ENCODE measurements at places on chromosomes 5 and 9.

GRCh38 chr9:72871685-72872084 is 81.2 kb downstream of the ALDH1A1 start:
- H3K27ac ChIP-seq, result no peak overlapping the region
- no peak overlapping the region for H3K4me3 ChIP-seq
- H3K4me1 ChIP-seq, result no peaks in the 10 kb centered on the region
- H3K36me3 ChIP-seq, result no peaks in the 10 kb centered on the region

DNA sequence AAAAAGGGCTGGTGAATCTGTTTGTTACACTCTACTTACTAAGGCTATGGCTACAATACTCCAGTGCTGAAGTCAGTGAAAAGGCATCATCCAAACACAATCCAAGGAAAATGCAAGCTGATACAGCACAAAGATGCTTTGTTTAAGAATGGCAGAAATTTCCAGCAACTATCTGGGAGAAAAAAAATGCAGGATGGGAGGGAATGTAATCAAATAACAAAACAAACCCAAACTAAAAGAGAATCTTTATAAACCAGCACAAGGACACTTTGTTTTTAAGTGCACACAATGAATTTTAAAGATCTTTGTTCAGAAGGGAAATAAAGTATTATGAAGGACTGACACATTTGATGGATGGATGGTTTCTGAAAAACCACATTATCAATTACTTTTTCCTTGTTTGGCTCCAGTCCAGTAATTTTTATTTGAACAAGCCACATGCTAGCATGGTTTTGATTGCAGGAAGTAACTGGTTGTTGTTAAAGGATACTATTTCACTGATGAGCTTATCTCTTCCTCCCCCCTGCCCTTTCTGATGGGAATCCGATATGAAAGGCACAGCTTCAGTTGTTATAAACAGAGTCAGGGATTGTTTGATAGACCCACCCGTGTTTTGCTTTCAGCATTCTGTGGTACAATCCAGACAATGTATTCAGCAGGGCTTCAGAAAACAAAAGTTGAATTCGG is 12.1 kb upstream of the TLE4 start:
- H3K27ac ChIP-seq, result no peak overlapping the region
- H3K4me1 ChIP-seq, result no peaks in the 10 kb centered on the region
- no peaks in the 10 kb centered on the region for H3K27me3 ChIP-seq
- H3K4me3 ChIP-seq, result no peak overlapping the region

DNA sequence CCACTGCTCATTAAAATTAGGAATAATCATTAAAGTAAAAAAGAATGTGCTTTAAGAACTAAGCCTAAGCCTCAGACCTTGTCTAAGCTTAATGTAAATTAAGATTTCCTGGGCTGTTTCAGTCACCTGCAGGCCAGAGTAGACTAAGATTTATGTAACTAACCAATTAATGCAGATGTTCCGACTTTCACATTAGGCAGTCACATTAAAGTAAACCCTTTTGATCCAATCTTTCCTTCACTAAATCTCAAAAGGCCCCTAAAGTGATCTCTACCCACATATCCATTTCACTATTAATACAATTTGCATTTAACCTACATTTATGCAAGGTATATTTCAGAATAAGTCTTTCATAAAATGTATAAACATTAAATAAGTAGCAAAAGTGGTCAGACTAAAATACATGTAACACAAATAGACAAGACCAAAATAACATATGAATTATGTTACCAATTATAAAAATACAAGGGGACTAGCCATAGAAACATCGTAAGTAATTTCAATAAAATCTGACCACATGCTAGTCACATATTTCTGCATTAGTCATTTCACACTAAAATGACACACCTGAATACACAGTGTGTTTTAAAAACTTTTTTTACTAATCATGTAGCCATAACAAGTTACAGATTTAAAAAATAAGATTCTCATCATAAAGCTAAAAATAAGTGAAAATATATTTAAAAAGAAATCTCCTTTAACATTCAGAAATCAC is 7.7 kb downstream of the NR3C1 start:
- H3K4me1 ChIP-seq, result peaks cover 76% of the 10 kb centered on the region
- peaks cover 70% of the 10 kb centered on the region for H3K36me3 ChIP-seq
- no peaks in the 10 kb centered on the region for H3K27me3 ChIP-seq
- H3K27ac ChIP-seq, result peak overlapping the region; percentile 94
- peak overlapping the region; percentile 15 for H3K4me3 ChIP-seq
- DNase-seq, result no peak

GRCh38 chr5:134784241-134784920 is 25.8 kb downstream of the DDX46 start:
- no peaks in the 10 kb centered on the region for H3K4me1 ChIP-seq
- H3K27ac ChIP-seq, result no peak overlapping the region
- no peak overlapping the region for H3K4me3 ChIP-seq
- H3K27me3 ChIP-seq, result no peaks in the 10 kb centered on the region

DNA sequence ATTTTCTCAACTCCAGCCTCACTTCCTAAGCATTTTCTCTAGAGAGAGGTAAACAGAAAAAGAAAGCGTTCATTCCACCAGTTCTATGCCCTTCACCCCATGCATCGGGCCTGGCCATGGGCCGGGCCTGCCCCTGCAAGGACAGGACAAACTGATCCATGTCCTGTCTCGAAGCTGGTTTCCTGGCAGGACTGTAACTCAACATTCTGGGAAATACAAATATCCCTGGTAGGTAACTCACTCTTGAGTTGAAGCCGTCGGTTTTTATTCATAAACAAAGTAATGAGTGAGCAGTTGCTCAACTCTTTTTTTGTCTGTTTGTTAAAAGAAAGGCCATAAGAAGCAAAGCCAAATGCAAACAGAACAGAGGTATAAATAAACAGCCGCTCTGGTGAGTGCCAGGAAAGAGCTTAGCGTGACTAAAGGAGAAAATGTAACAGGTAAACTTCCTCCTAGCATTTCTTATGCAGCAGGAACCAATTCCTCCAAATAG is 64.4 kb upstream of the DNAH5 start:
- H3K27me3 ChIP-seq, result no peaks in the 10 kb centered on the region
- H3K36me3 ChIP-seq, result no peaks in the 10 kb centered on the region
- no peak for DNase-seq
- peaks cover 26% of the 10 kb centered on the region for H3K4me1 ChIP-seq
- H3K27ac ChIP-seq, result peak overlapping the region; percentile 33

DNA sequence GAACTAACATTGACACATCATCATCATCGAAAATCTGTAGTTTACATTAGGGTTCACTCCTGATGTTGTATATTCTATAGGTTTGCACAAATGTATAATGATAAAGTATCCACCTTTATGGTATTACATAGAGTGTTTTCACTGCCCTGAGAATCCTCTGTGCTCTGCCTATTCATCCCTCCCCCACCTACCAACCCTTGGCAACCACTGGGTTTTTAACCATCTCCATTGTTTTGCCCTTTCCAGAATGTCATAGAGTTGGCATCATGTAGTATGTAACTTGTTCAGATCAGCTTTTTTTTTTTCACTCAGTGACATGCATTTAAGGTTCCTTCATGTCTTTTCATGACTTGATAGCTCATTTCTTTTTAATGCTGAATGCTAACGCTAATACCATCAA is 106.0 kb downstream of the ARHGEF28 start:
- no peak for DNase-seq
- H3K27ac ChIP-seq, result no peak overlapping the region
- H3K4me1 ChIP-seq, result peaks cover 2% of the 10 kb centered on the region
- no peaks in the 10 kb centered on the region for H3K27me3 ChIP-seq
- H3K4me3 ChIP-seq, result no peak overlapping the region
- no peaks in the 10 kb centered on the region for H3K36me3 ChIP-seq

DNA sequence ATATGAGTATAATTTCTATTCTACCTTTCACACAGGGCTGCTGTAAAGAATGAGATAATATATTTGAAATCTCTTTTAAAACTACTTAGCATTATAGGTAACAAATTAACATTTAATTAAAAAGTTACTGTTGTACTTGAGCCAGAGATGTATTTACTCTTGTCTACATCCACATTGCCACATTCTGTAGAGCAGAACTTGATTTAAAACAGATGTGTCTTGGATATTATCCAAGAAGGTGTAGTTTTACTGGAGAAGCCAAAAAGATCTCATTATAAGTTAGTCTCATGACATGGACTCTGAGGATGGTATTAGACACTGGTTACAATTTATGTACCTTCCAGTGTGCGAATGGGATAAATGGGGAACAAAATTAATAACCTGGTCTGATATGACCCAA is 293.1 kb upstream of the CCNH start:
- H3K4me3 ChIP-seq, result no peak overlapping the region
- no peak overlapping the region for H3K27ac ChIP-seq
- no peak for DNase-seq

DNA sequence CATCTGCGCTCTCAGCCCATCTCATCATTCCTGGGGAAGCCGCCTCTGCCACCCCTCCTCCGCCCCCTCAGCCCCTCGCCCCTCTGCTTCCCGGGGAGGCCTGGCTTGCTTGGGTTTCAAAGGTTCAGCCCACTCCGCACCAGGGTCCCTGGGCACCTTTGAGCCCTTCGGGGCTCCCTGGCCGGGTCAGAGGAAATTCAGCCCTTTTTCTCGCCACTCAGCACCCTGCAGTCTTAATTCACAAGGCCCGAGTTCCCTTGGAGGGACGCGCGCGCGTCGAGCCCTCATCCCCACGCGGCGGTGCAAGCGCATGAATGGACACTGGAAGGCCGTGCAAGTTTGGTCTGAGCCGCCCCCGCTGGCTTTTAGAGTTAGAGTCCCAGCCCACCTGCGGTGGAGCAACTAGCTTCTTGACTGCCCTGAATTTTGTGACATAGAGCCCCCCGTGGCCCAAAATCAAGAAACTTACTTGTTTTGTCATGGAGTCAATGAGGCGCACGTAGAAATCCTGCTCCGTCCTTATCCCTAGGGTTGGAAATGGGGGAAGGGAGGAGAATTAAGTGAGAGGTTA is 4.5 kb downstream of the EBF1 start:
- no peak overlapping the region for H3K4me3 ChIP-seq
- no peak overlapping the region for H3K27ac ChIP-seq
- H3K27me3 ChIP-seq, result peaks cover 96% of the 10 kb centered on the region
- no peaks in the 10 kb centered on the region for H3K4me1 ChIP-seq
- no peaks in the 10 kb centered on the region for H3K36me3 ChIP-seq
- no peak for DNase-seq

- H3K4me1 ChIP-seq, result peaks cover 2% of the 10 kb centered on the region
- no peaks in the 10 kb centered on the region for H3K36me3 ChIP-seq
- DNase-seq, result no peak
- H3K27me3 ChIP-seq, result no peaks in the 10 kb centered on the region
- H3K4me3 ChIP-seq, result no peak overlapping the region
Measured at GRCh38 chr5:140227046-140227445, 52.1 kb downstream of the CYSTM1 start.

DNA sequence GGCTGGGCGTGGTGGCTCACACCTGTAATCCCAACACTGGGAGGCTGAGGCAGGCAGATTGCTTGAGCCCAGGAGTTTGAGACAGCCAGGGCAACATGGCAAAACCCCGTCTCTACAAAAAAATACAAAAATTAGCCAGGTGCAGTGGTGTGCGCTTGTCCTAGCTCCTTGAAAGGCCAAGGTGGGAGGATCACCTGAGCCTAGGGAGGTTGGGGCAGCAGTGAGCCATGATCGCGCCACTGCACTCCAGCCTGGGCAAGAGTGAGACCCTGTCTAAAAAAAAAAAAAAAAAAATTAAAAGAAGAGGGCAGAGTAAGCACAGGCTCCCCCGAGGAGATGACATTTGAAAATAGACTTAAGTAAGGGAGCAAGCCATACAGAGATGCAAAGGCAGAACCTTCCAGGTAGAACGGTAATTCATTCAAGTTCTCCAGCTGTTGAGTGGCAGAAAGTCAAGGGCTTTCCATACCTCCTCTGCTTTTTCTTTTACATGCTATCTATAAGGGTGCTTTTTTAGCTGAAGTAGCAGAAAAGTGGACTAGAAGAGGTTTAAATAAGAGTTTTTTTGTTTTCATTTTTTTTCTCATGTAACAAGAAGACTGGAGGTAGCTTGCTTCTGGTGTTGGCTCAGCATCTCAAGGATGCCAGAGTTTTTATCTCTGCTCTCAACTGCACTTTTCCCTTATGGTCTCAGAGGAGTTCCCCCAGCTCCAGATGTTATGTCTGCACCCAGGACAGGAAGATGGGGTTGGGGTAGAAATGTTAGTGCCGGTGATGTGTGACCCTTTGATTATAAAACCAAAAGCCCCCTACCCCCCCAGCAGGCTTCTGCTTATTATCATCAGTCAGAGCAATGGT is 40.8 kb downstream of the ERGIC1 start:
- H3K27ac ChIP-seq, result peak overlapping the region; percentile 99
- peaks cover 46% of the 10 kb centered on the region for H3K36me3 ChIP-seq
- no peaks in the 10 kb centered on the region for H3K27me3 ChIP-seq
- peaks cover 41% of the 10 kb centered on the region for H3K4me1 ChIP-seq
- H3K4me3 ChIP-seq, result no peak overlapping the region

DNA sequence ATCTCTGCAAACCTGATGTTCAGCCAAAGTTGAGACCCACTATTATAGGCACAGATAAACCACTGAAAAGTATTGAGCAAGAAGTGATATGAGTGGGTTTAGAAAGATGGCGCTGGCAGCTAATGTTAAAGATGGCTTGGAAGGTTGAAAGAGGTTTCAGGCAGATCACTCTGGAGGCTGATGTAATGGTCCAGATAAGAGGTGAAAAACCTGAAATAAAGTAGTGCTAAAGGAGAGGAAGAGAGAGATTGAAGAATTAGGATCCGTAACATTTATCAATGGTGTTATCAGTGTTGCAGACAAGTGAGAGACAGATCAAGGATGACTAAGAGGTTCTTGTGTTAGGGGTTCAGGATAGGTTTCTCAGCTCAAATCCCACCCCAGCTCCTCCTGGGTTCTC is 58.3 kb downstream of the SLC44A1 start:
- no peaks in the 10 kb centered on the region for H3K27me3 ChIP-seq
- peaks cover 4% of the 10 kb centered on the region for H3K4me1 ChIP-seq
- no peak overlapping the region for H3K27ac ChIP-seq
- H3K36me3 ChIP-seq, result peaks cover 16% of the 10 kb centered on the region
- H3K4me3 ChIP-seq, result no peak overlapping the region
- DNase-seq, result no peak

- H3K36me3 ChIP-seq, result no peaks in the 10 kb centered on the region
- H3K27ac ChIP-seq, result no peak overlapping the region
- H3K27me3 ChIP-seq, result no peaks in the 10 kb centered on the region
- H3K4me3 ChIP-seq, result no peak overlapping the region
Measured at GRCh38 chr5:147853372-147853987, 22.0 kb upstream of the SPINK1 start.

GRCh38 chr5:174719793-174720611 is 4.4 kb upstream of the MSX2 start:
- H3K27ac ChIP-seq, result no peak overlapping the region
- no peaks in the 10 kb centered on the region for H3K36me3 ChIP-seq
- DNase-seq, result no peak

DNA sequence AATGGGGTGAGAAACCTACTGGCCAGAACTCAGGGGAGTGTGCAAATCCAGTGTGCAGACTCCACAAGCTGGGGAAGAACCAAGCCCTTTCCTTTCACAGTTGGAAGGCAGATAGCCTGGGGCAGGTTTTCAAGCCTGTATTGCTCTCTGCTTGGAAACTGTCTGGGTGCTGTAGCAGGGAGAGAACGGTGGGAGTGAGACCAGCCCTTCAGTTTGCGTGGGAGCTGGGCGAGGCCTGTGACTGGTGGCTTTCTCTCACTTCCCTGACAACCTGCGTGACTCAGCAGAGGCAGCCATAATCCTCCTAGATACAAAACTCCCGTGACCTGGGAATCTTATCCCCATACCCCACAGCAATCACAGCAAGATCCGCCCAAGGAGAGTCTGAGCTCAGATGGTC is 44.9 kb upstream of the SNCAIP start:
- H3K27ac ChIP-seq, result no peak overlapping the region
- no peaks in the 10 kb centered on the region for H3K36me3 ChIP-seq
- H3K27me3 ChIP-seq, result peaks cover 5% of the 10 kb centered on the region
